ENCODE measurements at places on chromosomes 6 and 20. TPM values are rescaled to one million over a fixed set of nuclear protein-coding genes. Genes with fewer than 3 reads are reported as not detected.

Gene OPN5
- total RNA-seq = not detected

Gene EPHA7
- not detected for total RNA-seq

Gene CTCFL
- total RNA-seq = not detected

Gene SAYSD1
- total RNA-seq = 23.5 TPM

Gene SNAI1
- 2.0 TPM for total RNA-seq

Gene HSF2
- 22.8 TPM for total RNA-seq

Gene TFAP2C
- total RNA-seq = 0.16 TPM

Gene AGPAT4
- 5.6 TPM for total RNA-seq

Gene NOTCH4
- total RNA-seq = 0.89 TPM

DNA sequence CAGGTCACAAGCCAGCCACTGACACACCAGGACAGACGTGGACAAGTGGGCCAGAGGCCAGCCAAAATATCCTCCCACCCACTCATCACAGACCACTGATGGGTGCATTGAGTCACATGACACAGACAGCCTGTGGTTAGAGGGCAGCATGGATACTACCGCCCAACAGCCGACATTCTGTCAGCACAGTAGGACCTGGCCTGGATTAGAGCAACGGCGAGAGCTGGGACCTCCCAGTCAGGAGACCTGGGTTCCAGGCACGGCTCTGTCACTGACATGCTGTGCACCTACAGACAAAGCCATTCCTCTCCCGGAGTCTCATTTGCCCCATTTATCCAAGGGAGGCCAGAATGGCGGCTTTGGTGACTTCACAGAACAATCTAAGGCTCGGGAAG is 8.0 kb downstream of the ZNF335 start:
- no peak for DNase-seq

DNA sequence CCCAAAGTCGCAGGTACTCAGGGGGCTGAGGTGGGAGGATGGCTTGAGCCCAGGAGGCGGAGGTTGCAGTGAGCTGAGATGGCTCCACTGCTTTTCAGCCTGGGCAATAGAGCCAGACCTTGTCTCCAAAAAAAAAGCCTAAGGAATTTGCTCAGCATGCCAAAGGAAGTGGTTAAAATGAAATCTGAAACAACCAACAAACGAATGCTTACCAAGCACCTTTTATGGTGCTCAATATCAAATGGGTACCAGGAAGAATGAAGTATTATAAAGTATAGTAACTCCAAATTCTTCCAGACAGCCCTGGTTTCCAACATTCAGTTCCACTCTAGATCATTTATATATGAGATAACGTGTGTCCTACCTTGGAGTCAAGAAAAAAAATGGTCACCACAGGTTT is 14.0 kb downstream of the GMDS start:
- no peak for DNase-seq

- no peak for DNase-seq
Measured at GRCh38 chr6:356828-357251, 34.7 kb upstream of the IRF4 start.

DNA sequence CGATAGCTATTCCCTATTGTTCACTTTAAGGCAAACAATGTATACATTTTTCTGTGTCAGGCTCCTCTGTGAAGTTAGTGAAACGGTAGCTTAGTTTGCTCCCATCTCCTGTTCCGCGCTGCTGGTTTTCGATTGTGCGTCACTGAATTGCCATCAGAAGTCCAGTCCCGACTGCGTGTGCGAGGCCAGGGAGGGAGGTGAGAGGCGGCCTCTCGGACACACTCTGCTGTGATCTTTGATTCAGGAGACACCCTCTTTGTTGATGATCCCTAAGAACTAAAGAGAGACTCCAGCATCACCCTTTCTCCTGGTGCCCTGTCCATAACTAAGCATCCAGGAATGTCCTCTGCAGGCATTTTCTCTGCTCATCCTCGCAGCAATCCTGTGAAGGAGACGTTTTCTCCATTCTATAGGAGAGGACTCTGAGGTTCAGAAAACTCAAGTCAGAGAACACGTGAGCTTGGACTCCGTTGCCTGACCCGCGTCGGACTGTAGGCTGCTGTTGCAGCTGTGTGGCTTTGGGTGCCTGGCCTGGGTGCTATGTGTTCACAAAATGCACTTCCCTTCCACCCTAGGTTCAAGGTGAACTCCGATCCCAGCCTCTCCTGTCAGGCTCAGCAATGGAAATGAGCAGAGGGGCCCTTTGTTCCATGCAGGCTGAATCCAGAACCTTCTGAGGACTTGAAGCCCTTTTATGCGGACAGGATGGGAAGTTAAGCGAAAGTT is 24.1 kb upstream of the UNC93A start:
- no peak for DNase-seq

DNA sequence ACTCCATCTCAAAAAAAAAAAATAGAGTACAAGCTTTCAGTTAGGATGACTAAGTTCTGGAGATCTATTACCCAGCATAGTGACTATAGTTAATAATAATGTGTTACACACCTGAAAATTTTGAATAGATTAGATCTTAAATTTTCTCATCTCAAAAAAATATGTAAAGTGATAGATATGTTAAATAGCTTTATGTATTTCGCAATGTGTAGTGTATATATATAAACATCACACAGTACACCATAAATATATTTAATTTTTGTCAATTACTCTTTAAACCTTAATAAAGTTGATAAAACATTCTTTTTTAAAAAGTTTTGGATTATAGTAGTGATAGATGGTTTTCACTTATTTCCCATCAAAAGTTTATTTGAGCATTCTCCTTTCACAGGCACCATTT is 25.6 kb upstream of the LOC128125822 start:
- DNase-seq = no peak

DNA sequence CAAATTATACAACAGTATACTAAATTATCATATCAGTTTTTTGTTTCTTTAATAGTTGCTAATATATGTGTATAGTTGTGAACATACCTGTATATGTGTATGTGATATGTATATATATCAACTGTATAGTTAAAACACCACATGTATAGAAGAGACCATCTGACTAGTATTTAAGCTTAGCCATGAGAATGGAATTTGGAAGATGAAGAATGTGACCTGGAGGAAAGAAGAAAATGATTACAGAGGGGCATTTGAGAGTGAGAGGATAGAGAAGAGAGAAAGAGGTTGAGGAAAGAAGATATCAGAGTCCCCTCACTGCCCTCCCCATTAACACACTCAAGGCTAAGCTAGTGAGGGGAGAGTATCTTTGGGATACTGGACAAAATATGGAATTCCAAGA is 335.9 kb downstream of the BCKDHB start:
- DNase-seq = no peak

DNA sequence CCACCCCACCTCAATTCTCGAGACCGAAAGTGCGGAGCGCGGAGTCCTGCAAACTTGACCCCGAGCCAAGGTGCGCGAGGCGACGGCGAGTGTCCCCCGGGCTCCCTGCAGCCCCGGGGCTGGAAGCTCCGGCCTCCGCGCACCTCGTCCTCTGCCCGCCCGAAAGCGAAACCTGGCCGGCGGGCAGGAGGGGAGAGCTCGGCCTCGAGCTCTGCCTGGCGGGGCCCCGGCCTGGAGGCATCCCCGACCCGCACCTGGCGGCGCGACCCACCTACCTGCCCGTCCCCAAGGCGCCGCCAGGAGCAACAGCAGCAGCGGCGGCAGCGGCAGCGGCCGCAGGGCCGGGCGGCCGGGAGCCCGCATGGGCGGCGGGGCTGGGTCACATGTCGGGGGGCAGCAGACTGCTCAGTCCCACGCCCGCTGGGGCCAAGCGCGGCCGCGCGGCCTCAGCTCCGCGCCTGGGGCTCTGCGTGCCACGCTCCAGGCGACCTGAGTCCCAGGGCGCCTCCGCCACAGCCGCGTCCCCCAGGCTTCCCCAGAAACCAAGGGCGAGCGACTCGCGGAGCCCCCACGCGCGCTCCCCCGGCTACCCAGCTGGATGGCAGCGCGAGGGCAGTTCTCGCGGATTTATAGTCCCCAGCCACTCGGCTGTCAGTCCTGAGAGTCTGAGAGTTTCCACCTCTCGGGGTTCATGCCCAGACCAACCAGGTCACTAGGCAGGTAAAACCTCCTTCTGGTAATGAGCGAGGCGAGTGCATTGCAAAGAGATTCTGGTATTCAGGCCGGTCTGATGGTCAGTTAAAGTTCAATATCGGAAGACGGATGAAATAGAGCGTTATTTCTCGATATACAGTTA is at the start of gene IL20RA:
Gene IL20RA, minus strand, starts transcription at position 600 of the 856 bp plus-strand sequence. Its CDS starts 237 bp downstream, at position 363.
- peak; percentile 28 for DNase-seq

DNA sequence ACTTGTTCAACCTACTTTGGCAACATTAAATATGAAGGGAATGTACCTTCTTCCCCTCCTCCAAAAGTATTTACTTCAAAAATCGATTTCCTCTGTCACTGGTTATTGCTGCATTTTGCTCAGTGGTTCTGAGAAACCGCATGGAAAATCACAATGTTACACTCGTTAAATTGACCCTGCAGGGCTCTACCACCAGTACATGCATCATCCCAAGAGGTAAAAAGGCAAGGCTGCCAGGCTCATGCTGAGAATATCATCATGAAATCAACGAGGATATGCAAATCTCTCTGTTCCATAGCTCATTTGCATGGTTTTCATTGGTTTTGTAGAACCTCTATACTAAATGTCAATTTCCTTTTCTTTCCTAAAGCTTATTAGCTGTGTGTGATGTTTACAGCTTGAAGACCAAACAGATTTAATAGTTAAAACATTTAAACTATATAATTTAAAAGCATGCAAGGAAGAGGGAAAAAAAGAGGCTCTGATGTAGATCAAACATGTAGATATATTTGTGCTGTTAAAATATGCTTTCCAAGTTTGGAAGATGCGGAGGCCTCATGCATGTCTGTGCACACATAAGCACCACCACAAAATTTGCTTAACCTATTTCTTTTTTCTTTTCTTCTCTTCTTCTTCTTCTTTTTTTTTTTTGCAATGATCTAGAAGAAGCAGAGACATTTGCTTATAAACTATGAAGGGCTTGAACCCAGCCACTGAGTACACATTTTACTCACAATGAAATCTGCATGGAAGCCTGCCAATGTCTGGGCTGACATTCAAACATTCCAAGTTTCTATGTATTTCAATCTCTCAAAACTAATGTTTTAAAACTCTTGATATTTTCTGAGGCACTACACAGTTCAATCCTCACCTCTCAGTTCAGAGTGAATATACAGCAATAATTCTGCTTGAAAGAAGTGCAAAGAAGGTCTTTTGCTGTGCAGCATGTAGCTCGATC is 194.0 kb downstream of the GMPR start:
- DNase-seq = no peak

- no peak for DNase-seq
Measured at GRCh38 chr6:36386495-36387439, 702 bp downstream of the ETV7 start.

All from T-cell (primary cell).